T-cell (primary cell): ENCODE measurements at places on chromosomes 5 and 9. TPM values are rescaled to one million over a fixed set of nuclear protein-coding genes. Genes with fewer than 3 reads are reported as not detected.

DNA sequence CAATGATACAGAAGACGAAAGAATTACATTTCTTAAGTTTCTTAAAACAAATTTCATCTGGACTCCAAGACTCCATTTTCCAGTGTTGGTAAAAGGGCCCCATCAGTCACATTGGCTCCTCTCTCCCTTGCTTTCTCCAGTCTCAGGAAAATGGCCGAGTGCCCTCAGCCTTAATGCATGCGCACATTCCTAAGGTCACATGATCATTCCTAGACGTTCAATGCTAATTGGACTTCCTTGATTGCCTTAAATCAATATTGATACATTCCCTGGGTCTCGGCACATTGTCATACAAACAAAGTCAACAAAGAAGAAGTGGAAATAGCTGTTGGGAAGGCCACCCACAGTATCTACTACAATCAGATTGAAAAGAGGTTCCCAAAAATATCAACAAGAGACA, 413.6 kb upstream of the GRAMD2B start:
- DNase-seq: no peak

GRCh38 chr9:129172816-129173215, 5.2 kb downstream of the IER5L start:
- no peak for DNase-seq

- no peak for DNase-seq
These were observed 62.9 kb upstream of the SIMC1 start for GRCh38 chr5:176175101-176175852.

GRCh38 chr9:108579757-108580439, 275.9 kb downstream of the ACTL7B start:
- no peak for DNase-seq

DNA sequence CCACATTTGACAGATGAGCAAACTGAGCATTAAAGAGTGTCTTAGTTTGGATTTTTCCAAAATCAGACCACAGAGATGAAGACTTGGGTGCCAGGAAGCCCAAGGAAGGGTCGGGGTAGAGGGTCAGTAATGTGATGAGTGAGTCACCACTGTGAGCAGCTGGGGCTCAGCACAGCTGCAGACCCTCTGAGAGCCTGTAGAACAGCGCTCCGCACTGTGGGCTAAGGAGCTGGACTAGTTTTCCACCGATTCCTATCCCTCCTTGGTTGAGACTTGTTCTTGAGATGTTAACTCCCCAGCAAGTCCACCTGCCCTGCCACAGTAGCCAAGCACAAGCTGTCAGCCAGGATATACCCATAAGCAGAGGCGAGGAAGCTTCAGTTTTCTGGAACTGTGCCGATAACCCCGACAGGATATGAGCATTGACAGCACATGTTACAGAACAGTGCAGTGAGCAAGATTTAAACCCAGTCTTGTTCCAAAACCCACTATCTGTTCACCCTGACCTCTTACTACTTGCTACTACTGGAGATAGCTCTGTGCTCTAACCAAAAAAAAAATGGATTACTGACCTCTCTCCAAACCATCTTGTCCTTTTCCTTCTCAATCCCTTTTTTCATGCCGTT, 31.8 kb downstream of the EGFLAM start:
- no peak for DNase-seq

GRCh38 chr5:51416149-51416548, 32.9 kb downstream of the ISL1 start:
- no peak for DNase-seq

GRCh38 chr9:27369591-27369990, 72.6 kb upstream of the EQTN start:
- DNase-seq: no peak

DNA sequence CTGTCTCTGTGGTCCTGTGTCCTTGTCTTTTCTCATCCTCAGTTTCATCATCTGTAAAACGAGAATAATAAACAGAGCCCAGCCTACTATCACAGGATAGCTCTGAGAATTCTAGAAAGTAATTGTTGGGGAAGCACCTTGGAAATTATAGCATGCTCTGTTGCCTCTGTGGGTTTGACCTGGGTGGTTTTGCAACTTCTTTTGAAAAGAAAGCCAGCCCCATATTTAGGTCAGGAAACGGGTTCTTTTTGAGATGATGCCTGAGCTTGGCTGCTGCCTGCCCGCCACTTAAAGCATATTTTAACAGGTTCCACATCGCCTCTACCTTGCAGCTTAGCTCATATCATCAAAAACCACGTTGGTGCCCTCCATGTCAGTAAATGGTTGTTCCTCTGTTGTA, 111.1 kb downstream of the TLR4 start:
- no peak for DNase-seq

- no peak for DNase-seq
These were observed 139.3 kb upstream of the NFIB start for GRCh38 chr9:14453286-14453685.

GRCh38 chr9:111833941-111834340, 39.2 kb upstream of the SHOC1 start:
- DNase-seq: no peak

GRCh38 chr9:37172557-37172956, 52.2 kb downstream of the ZCCHC7 start:
- no peak for DNase-seq

DNA sequence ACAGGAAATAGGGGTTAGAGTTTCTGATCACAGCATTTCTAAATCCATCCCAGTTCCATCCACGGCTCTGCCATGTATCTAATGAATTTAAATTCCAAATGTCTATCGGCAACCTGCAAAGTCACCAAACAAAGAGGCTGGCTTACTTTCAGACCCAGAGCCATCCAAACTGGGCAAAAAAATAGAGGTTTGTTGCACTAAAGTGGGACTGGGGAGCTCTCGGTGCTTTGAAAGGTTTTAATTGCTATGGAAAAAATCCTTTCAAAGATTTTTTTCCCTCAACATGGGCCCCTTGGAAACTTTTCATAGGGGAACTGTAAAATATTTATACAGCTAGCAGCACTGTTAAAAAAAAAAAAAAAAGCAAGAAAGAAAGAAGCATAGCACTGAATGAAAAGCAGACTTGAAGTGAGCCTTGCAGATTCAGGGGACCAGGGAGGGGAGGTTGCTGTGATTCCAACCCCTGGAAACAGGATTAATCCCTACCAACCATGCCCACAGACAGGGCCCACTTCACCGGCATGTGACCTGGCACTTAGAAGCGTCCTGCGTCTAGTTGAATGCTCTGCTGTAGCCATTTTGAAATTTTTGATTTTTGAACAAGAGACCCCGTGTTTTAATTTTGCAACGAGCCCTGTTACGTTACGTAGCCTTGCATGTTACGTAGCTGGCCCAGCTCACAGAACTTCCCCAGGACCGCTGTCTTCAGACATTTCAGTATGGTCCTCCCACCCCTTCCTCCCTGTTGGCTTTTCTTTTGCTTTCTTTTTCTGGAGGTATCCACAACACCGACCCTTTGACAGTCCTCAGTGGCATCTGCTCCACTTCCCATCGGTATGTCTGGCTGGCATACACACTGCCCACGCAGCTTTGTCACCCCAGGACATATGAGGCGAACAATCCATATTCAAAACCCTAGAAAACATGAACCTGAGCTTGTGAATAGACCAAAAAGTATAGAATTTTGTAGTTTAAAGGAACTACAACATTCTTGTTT, 105.3 kb upstream of the NFIB start:
- DNase-seq: no peak

DNA sequence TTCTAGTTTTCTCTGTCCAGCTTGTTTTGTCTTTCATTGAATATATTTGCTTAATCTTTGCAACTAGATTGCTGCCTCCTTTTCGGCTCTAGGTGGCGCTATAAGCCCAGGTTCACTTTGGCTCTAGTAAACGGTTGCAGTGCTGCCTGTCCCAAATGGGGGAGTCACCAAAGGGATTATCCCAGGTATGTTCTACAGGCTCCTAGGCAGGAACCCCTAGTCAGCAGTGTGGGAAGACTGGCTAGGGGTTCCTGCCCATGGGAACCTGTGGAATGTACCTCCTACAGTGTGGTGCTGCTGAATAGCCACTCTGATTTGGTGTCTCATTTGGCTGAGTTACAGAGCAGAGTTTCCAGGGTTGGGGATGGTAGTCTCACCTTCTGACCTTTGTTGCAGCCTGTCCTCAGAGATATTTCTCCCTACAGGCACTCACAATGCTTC, 85.2 kb downstream of the ARSB start:
- DNase-seq: no peak

DNA sequence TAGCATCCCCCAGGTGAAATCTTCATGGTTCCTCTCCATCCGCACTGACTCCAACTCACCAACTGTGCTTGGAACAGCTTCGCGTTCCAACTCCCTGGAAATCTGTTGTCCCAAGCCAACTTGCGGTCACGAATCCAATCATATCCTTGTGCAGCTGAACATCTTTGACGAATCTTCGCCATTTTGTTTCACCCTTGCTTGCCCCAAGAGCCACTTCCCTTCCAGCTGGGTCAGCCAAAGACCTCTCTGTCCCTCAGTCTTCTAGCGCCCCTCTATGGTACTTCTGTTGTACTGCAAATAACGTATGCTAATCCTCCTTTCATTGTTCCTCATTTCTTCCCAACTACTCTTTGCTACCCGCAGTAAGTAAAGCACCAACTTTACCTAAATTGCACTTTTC, 61.0 kb upstream of the TARS1 start:
- no peak for DNase-seq

GRCh38 chr5:88895681-88896501, 12.9 kb upstream of the MEF2C start:
- no peak for DNase-seq

- no peak for DNase-seq
These were observed 209.2 kb upstream of the PAPPA start for GRCh38 chr9:115944166-115944948.

- DNase-seq: no peak
These were observed 74.9 kb downstream of the FBXL7 start for GRCh38 chr5:15574806-15575325.

GRCh38 chr9:36938617-36939016, 95.5 kb downstream of the PAX5 start:
- DNase-seq: no peak

- no peak for DNase-seq
These were observed 128.5 kb downstream of the PRDM9 start for GRCh38 chr5:23635938-23636337.

- DNase-seq: no peak
These were observed 63.5 kb downstream of the PTPDC1 start for GRCh38 chr9:94147776-94148175.

- DNase-seq: no peak
These were observed 36.5 kb downstream of the ADAMTS2 start for GRCh38 chr5:179308563-179309382.

GRCh38 chr5:178490935-178491652, 99.1 kb downstream of the COL23A1 start:
- no peak for DNase-seq

Gene IFNE
- not detected for total RNA-seq

Gene SCGB3A2
- total RNA-seq: not detected

Gene CEL
- 9.0 TPM for total RNA-seq

Gene ZNF367
- 3.7 TPM for total RNA-seq

Gene TAF11L5
- total RNA-seq: not detected

Gene PPP3R2
- not detected for total RNA-seq

Gene FIBCD1
- total RNA-seq: not detected

Gene GAPT
- 2.2 TPM for total RNA-seq

Gene NCS1
- 0.51 TPM for total RNA-seq

Gene FAM221B
- not detected for total RNA-seq

Gene CD14
- total RNA-seq: 1.1 TPM

Gene CCL19
- not detected for total RNA-seq

Gene LHX6
- total RNA-seq: not detected

Gene MEGF9
- total RNA-seq: 10.8 TPM
